ENCODE measurements at places on chromosomes 5 and 9.

GRCh38 chr5:170782438-170782837, 1.1 kb upstream of the GABRP start:
- no peak for DNase-seq

DNA sequence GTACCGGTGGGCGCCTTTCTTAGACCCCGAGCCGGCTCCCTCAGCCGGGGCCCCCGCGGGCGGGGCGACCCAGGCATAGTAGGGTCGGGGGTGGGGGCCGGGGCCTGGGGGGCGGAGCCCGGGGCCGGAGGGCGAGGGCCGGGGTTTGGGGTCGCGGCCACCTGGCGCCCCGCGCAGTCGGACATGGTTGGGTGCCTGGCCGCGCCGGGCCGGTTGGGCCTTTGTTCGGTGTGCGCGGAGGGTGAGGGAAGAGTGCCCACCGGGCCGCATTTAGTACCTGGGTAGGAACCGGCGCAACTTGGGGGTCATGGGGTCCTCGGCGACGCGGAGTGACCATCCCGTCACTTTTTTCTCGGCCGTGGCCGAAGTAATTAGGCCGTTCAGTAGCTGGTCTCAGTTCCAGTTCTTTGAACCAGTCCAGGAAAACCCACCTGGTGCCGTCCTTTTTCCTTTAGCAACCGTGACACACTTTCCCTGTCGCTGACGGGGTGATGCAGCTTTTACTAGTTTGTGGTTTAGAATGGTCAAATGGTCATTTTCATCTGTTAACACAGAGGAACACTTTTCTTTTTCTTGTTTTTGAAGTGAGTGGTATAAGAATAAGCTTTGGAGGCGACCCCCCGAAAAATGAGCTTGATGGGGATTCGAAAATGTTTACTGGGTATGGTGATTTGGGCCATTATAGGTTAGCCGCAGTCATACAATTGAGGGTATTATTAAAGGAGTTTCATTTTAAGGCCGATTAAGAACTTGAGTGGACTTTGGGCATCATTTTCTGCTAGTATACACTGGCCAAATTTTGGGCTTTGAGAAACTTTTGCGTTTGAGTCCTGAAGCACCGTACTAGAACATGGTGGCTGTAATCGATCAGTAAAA, 589 bp downstream of the CKS2 start:
- DNase-seq: no peak

- DNase-seq: no peak
These were observed 47.6 kb upstream of the EXOC3 start for GRCh38 chr5:395156-395920.

- DNase-seq: no peak
These were observed 13.4 kb downstream of the CCDC152 start for GRCh38 chr5:42770003-42770402.

DNA sequence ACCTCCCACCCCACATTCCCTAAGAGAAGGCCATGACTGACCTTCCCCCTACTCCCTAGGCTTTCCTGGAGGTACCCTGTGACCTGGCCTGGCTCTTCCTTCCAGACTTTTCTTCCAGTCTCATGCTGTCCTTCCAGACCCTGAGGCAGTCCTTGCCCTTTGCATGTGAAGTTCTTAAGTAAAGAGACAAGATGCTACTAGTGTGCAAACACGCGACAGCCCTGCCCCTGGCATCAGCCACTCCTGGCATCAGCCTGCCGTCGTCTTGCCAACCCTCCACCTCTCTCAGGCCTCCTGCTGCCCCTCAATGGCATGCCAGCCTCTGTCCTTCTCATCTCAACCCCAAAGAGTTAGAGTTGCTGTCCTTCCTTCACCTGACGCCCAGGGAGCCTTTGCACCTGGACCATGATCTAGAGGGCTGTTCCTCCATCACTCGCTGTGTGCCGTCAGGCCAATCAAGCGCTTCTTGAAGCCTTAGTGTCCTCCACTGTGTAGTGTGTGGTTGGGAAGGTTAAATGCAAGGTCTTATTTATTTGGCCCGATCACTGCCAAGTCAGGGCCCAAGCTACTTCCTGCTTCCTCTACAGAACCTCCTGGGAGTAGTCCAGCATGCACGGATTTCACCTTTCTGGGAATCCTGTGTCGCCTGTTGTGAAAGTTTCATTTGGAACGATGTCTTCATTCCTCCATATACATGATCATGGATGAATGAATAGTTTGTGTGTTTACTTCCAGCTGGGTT, 61.9 kb downstream of the WWC1 start:
- no peak for DNase-seq

DNA sequence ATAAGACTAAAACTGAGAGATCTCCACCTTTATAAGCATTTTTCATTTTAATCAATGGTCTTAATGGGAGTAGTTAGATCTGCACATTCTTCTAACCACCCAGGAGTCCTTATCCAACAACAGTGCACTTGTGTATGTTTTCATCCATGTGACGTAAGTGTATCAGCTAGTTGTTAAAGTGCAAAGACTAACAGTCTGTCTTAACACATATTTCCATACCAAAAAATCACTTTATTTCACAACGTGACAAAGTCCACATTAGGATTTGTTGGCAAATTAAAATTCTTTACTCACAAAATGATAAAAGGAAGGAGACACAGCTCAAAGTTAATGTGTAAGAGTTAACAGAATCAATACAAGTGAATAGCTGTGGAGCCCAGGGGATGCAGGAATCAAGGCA, 1.9 kb upstream of the SMC2 start:
- no peak for DNase-seq

- DNase-seq: no peak
These were observed 34.1 kb upstream of the SIL1 start for GRCh38 chr5:139232147-139232724.

GRCh38 chr5:173843794-173844193, 44.4 kb upstream of the CPEB4 start:
- DNase-seq: no peak

DNA sequence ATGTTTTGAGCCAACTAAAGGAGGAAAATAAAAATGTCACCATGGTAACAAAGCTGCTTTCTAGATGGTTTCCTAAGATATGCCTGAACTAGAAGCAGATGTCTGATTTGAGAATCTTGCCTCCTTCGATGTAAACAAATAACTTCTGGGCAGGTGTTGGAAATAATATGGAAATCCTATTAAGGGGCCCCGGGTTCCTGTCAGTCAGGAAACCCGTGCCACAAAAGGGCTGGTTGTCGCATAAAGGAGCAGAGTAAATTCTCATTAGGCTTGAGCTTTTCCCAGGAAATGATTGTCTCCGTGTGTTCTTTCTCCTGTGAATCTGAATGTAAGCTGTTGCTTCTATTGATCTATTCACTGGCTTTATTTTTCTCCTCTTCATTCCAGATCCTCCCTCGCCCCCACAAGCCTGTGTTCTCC, 90.8 kb downstream of the TLE4 start:
- no peak for DNase-seq

GRCh38 chr5:90741022-90741564, 182.5 kb downstream of the ADGRV1 start:
- no peak for DNase-seq

GRCh38 chr5:154430466-154430865, 15.3 kb upstream of the SAP30L start:
- DNase-seq: no peak

- DNase-seq: no peak
These were observed 1.8 kb upstream of the ACTL7B start for GRCh38 chr9:108857572-108857971.

DNA sequence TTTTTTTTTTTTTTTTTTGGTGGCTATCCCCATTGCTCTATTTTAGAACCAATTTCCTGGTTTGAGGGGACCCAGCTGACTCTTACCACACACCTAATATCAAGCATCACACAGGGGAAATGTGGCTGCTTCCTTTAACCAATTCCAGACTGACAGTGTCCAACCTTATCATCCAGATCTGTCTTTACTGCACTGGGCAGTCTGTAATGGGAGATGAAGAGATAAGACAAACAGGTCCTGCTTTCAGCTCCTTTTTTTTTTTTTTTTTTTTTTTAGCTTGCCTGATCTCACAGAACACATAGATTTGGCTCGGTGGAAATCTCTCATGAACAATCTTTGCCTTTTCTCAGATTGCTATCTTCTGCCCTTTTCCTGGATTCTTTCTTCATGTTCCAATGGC, 198.8 kb upstream of the TYRP1 start:
- no peak for DNase-seq

DNA sequence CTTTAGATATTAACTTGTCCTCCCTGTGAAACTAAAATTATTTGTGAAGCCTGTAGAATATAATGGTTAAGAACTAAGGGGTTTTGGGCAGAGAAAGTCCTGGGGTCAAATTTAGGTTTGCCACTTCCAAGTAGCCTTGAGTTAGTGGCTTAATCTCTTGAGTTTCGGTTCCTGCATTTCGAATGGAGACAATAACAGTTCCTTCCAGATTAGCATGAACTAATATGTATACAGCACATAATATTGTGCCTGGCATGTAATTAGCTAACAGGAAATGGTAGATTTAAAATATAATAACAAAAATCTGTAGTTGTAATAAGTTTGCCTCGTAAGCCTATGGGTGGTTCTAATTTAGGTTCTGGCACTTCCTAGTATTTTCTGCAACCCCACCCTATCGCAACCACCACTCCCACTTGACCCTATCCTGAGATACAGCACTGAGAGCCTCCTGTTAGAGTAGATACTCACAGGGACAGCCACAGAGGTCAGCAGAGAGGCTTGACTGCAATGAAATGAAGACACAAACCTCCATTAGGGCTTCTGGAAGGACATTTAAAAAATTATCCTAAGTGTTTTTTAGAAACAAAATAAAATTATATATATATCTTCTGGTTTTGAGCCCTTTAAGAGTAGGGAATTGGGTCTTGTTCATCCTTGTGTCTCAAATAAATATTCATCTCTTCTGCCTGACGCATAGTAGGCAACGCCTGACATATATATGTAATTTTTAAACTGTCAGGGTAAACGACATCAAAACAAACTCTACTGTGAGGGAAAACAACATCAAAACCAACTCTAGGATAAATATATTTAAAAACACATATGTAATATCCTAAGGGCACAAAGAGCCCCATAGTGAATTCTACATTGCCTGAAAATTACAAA, 8.5 kb downstream of the SPINK9 start:
- no peak for DNase-seq

DNA sequence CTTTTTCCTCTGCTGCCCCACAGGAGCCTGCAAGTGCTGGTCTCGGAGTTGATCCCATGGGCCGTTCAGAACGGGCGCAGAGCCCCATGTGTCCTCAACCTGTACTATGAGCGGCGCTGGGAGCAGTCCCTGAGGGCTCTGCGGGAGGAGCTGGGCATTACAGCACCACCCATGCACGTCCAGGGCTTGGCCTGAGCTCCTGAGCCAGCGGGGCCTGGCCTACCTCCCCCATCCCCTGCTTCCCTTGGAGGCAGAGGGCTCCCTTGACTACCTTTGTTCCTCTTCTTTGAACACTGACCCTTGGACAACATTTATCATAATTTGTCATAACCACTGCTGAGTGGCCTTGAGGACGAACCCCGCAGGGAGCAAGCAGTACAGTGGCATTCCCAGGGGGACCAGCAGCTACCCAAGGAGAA, 6.9 kb upstream of the SLC27A4 start:
- DNase-seq: no peak

DNA sequence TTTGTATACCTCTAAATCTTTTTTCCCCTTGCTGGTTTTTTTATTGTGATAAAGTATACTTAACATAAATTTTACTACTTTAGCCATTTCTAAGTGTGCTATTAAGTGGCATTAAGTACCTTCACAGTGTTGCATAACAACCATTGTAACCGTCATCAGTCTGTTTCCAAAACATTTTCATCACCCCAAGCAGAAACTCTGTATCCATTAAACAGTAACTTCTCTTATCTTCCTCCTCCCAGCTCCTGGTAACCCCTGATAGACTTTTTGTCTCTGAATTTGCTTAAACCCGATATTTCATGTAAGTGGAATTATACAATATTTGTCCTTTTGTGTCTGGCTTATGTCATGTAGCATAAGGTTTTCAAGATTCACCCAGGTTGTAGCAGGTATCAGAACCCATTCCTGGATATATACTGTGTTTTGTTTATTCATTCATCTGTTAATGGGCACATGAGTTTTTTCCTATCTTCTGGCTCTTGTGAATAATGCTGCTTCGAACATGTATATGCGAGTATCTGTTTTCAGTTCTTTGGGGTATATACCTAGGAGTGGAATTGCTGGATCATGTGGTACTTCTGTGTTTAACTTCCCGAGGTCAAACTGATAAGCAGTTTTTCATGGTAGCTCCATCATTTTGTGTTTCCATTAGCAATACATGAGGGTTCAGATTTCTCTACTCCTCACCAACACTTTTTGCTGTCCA, 66.4 kb downstream of the EHMT1 start:
- no peak for DNase-seq

- DNase-seq: no peak
These were observed 12.5 kb downstream of the KCNT1 start for GRCh38 chr9:135714242-135715055.

GRCh38 chr9:27421577-27421976, 102.5 kb upstream of the IFNK start:
- DNase-seq: no peak

- DNase-seq: no peak
These were observed 483.5 kb downstream of the SPOCK1 start for GRCh38 chr5:137015540-137016116.

GRCh38 chr9:135253305-135254004, 166.0 kb downstream of the OLFM1 start:
- DNase-seq: no peak

All from esophagus squamous epithelium (tissue), 5 donors.